ENCODE measurements at places on chromosomes 11 and 22.

DNA sequence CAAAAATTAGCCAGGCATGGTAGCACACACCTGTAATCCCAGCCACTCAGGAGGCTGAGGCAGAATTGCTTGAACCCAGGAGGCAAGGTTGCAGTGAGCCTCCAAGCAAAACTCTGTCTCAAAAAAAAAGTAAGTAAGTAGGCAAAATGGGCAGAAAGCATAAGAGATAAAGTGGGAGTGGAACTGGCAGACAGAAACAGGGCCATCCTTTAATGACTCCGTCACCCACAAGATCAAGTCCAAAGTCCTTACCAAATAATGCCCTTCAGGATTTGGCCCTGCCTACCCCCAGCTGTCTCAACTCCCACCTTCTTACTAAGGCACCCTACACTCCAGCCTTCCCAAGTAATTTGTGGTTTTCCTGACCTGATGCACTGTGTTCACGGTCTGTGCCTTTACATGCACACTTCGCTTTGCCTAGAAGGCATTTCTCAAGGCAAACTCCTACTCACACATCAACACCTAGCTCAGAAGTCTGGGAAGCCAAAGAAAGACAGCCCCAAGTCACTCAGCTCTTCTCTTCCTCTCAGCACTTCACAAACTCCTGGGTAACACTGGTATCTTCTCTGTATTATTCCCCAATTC is 6.1 kb downstream of the MAPK1 start:
- DNase-seq = no peak

- DNase-seq = no peak
Measured at GRCh38 chr11:123628936-123629683, 25.3 kb downstream of the SCN3B start.

DNA sequence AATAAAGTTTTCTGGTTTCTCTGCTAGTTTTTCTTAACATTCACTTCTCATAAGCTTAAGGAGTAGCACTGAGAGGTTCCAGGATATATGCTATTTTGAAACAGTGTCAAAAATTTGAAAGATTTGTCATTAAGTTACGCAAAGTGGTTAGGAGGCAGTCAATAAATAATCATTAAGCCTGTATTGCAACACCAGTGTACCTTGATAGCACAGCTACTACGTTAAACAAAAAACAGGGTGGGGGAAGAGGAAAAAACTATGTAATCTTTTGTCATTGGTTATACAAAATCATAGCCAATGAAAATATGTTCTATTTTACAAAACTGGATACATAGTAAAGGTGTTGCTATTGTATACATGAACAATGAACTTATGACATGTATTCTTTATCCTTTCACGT is 30.4 kb upstream of the PITPNB start:
- DNase-seq = no peak

DNA sequence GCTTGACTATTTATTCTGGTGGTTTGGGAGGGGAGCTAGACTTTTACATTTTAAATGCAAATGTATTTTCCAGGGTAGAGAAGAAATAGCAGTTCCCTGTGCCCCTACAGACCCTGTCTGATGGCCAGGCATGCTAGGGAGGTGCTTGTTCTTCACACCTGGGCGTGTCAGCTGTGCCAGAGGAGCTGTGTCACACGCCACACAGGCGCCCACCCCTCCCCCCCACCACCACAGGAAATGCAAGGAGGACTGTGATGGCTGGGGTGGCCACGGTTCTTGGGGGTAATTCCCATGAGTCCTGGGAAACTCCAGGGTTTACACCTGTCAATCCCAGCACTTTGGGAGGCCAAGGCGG is 82.2 kb downstream of the FLI1 start:
- DNase-seq = peak; percentile 16

- no peak for DNase-seq
Measured at GRCh38 chr11:114438303-114438702, 964 bp upstream of the REXO2 start.

DNA sequence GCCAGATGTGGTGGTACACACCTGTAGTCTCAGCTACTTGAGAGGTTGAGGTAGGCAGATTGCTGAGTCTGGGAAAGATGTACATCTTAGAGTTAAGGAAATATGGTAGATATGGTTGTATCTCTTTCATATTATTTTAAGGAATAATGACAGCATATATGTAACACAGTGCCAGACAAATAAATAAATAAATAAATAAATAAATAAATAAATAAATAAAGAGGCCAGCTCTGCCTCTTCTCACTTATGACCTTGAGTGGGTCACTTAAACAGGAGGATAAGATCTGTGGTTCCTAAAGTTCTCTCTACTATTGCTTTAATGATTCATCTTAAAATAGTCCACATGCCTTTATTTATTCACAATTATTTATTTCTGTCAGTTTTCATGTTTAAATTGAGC is 890.9 kb upstream of the TENM4 start:
- no peak for DNase-seq
